ENCODE measurements at places on chromosomes 6 and 20.

- no peak for DNase-seq
Measured at GRCh38 chr6:15444081-15444731, 198.3 kb downstream of the JARID2 start.

DNA sequence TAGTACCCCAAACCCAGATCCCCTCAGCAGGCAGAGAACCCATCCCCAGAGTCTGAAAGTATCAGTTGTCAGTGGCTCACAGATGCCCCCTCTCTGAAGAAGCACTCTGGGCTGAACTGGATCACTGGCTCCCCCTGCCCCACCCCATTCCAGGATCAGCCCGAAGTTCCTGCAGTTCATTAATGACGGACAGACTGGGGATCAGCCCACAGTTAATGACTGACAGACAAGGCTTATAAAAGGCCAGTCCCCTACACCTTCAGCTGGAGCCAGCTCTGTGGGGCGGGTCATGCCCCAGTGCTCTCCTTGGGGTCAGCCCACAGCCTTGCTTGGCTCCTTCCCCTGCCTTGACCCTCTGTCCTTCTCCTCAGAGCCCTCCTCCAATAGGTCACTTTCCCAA, 21.7 kb downstream of the KIAA1755 start:
- DNase-seq: no peak

DNA sequence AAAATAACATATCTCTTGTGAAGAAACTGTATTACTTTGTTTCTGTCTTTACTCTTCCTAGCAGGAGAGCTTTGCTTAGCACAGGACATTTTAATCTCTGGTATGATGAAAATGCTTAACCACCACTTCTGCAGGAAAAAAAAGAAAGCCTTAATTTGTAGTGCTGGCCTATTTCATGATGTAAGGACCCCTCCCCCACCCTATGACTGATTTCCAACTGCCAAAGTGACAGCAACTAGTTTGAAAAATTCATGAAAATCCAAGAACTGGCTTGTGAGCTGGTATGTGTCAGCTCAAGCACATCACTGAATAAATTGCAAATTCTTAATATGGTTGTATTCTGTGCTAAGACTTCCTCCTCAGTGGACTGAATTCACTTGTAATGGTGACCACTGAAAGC, 125.3 kb downstream of the REV3L start:
- no peak for DNase-seq

GRCh38 chr20:31485450-31486339, 10.6 kb downstream of the REM1 start:
- no peak for DNase-seq

DNA sequence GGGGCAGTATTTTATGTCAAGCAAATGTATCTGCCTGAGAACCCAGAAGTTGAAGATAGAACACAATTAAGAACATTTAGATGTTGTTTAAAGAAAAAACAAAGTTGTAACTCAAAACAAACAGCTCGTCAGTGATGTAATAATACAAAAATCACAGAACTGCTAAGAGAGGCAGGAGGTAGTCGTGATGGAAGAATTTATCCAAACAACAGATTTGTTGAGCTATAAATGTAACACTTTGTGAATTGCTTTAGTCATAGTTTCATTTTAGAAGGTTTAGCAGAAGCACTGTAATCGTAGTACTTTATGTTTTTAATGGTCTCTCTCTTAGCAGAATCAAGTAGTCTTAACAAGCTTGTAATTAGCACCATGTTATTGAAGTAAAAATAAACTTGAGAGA, 73.6 kb downstream of the SCAF8 start:
- DNase-seq: no peak

DNA sequence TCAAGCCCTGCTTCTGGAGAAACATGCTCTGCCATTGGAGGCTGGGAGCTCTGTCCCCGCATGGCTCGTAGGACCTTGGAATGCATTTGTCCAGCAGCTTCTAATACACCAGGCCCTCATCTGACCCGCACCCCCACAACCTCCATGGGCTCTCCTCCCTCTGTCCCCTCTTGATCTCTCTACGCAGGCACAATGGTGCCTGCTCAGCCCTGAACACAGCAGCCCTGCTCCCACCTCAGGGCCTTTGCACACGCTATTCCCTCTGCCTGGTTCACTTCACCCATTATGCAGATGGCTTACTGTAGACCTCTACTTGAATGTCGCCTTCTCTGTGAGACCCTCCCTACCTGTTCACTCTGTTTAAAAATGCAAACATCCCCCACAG, 27.0 kb upstream of the PTGIS start:
- DNase-seq: no peak

- DNase-seq: no peak
Measured at GRCh38 chr6:157514659-157515496, 133.9 kb downstream of the ZDHHC14 start.

- no peak for DNase-seq
Measured at GRCh38 chr20:57874141-57874540, 164.3 kb upstream of the PMEPA1 start.

DNA sequence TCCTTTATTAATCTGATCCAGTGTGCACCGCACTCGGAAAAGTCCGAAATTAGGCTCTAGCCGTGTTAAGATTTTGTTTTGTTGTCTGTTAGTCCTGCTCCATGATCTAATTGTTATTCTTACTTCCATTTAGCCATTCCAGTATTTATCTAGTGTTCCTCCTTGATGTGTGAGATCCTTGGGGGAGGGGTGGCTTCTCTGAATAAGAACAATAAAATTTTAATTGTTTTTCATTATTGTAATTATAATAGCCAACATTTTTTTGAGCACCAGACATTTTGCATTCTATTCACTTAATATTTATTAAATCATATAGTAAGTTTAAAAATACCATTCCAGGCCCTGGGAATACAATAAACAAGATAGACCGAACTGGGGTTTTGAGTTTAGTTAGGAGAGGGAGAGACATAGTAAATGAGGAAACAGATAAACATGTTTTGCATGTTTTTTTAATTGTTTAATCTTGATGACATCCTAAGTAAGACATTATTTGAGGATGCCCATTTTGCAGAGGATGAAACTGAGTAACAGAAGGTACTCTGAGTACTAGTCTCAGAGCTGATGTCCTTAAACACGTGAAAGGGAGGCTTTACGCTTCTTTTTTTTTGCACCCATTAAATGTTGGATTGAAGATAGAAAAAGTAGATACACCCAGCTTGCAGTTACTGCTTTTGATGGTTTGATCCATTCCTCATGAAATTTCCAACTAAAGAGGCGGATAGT, 1.2 kb downstream of the CBFA2T2 start:
- DNase-seq: no peak

DNA sequence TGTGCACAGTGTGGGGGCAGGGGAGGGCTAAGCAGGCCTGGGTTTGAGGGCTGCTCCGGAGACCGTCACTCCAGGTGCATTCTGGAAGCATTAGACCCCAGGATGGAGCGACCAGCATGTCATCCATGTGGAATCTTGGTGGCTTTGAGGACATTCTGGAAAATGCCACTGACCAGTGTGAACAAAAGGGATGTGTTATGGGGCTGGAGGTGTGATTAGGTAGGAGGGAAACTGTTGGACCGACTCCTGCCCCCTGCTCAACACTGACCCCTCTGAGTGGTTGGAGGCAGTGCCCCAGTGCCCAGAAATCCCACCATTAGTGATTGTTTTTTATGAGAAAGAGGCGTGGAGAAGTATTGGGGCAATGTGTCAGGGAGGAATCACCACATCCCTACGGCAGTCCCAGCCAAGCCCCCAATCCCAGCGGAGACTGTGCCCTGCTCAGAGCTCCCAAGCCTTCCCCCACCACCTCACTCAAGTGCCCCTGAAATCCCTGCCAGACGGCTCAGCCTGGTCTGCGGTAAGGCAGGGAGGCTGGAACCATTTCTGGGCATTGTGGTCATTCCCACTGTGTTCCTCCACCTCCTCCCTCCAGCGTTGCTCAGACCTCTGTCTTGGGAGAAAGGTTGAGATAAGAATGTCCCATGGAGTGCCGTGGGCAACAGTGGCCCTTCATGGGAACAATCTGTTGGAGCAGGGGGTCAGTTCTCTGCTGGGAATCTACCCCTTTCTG, 44.0 kb upstream of the TTPAL start:
- DNase-seq: no peak

DNA sequence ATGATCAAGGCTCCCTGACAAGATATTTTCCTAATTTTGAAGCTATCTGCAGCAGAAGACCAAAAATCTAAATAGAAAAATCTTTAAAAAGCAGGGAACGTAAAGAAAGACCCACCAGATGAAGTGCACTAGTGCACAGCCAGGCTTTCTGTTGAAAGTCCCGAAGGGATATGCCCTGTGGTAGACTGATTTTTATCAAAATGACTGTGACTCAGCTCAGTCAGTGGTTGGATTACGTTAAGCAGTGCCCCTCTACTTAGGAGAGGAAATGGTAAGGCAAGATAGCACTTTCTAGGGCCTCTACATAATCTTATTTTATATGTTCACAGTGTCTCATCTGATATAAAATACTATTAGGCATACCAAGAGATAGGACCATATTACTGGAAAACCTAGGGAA, 123.4 kb upstream of the RAB32 start:
- DNase-seq: no peak

DNA sequence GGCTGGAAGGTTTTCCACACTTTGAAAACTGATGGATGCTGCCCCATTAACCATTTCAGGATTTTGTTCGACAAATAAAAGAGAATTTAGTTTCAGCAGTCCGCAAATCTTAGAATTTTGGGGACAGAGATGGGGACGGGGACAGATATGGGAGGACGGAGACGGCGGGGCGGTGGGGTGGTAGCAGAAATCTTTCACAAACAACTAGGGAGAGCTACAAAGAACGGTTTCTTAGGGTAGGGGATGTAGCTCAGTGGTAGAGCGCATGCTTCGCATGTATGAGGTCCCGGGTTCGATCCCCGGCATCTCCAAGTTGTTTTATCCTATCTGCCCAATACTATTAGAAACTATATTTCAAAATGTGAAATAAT, 15.1 kb downstream of the HMGN4 start:
- no peak for DNase-seq

DNA sequence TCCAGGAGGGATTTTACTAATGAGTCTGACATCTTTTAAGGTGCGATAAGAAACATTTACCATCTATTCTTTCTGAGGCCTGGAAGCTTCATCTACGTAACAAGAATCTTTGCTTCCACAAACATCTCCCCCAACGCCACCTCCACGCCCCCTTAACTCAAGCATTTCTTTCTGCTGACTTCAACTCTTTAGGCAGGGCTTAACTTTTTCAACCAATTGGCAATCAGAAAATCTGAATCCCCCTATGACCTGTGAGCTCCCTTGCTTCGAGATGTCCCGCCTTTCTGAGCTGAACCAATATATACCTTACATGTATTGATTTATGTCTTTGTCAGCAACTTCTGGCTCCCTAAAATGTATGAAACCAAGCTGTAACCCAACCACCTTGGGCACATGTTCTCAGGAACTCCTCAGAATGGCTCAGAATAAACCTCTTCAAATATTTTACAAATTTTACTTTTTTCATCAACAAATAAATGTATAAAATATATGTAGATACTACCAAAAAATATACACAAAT, 11.5 kb downstream of the OR2H2 start:
- DNase-seq: no peak

GRCh38 chr20:22354647-22355046, 229.7 kb downstream of the FOXA2 start:
- no peak for DNase-seq

DNA sequence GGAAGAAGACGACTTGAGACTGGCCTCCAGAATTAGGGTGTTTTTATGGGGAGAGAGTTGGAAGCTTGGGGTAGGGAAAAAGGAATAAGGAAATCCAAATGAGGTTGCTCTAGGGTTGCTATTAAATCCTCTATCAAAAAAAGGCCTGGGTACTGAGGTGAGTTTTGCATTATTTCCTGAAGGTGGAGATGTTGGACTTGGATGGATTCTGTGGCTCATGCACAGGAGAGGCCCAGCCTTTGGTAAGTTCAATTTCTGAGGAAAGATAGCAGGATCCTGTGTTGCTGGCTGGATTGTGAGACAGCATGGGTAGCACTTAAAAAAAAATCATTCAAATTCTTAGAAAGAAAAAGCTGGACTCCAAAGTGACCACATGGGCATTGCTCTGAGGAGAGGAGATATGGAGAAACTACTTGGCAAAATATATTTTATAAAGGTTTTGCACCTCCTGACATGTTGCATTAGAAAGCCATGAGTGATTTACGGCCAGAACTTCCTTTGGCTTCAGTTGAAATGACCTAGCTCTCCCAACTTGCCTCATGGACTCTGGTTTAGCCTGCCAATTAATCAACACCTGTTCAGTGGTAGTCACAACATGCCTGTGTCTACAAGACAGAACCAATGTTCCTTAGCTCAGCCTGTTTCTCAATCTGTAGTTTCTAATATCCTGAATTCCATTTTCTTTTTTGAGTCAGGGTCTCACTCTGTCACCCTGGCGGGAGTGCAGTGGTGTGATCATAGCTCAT, 152.1 kb upstream of the RALGAPA2 start:
- DNase-seq: no peak

GRCh38 chr20:35063168-35063567, 29.4 kb downstream of the TRPC4AP start:
- no peak for DNase-seq

DNA sequence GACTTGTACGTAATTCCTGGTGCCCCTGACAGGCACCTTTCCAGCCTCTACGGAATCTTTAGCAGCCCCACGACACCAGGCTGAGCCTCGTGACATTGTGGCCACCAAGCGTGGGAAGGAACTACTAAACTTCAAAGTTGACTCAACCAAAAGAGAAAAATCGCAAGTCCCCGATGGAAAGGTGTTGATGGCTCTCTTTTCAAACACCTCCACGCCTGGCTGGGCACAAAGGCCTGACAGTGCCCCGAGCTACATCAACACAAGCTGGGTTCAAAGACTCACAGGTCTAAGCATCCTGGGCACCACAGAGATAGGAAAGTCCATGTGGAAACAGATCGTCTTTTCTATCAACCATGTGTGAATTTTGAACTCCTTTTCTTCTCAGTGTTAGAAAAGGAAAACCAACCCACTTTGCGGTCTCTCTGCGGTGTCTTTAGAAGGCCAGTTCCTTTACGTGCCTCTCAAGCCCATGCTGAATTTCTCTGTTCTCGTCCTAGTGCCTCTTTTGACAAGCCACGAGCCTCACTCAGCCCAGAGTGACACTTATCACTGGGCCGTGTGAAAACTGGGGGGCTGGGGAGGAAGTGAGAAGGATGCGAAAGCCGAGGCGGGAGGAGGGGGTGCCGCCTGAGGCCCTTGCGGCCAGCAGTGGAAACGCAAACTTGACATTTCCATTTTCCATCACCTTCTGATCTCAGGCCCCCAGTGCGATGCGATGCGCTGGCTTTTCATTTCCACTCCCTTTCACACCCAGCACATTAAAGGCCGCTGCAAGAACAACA, 59.4 kb downstream of the GFOD1 start:
- DNase-seq: no peak
